ENCODE measurements at places on chromosomes 12 and 14.

- no peaks in the 10 kb centered on the region for H3K27me3 ChIP-seq
- H3K27ac ChIP-seq, result peak overlapping the region; percentile 89
- no peak overlapping the region for H3K4me3 ChIP-seq
- H3K4me1 ChIP-seq, result peaks cover 53% of the 10 kb centered on the region
- DNase-seq, result peak; percentile 81
These were observed 160.9 kb upstream of the EEA1 start for GRCh38 chr12:93089805-93090569.

GRCh38 chr12:93297032-93297431 lies 80.7 kb upstream of the NUDT4 start:
- no peaks in the 10 kb centered on the region for H3K36me3 ChIP-seq
- H3K27me3 ChIP-seq, result no peaks in the 10 kb centered on the region
- no peaks in the 10 kb centered on the region for H3K4me1 ChIP-seq
- no peak overlapping the region for H3K4me3 ChIP-seq

GRCh38 chr14:88137327-88137726 lies 132.4 kb downstream of the GPR65 start:
- H3K27ac ChIP-seq, result no peak overlapping the region
- no peak for DNase-seq
- no peaks in the 10 kb centered on the region for H3K4me1 ChIP-seq
- H3K36me3 ChIP-seq, result no peaks in the 10 kb centered on the region

GRCh38 chr14:104926619-104927431 lies 2.1 kb downstream of the PLD4 start:
- no peak overlapping the region for H3K4me3 ChIP-seq
- H3K27ac ChIP-seq, result no peak overlapping the region
- no peaks in the 10 kb centered on the region for H3K4me1 ChIP-seq

- no peak for DNase-seq
- H3K4me3 ChIP-seq, result no peak overlapping the region
- no peaks in the 10 kb centered on the region for H3K27me3 ChIP-seq
- peaks cover 26% of the 10 kb centered on the region for H3K4me1 ChIP-seq
- H3K36me3 ChIP-seq, result no peaks in the 10 kb centered on the region
These were observed 12.5 kb upstream of the IFT81 start for GRCh38 chr12:110111476-110112334.

DNA sequence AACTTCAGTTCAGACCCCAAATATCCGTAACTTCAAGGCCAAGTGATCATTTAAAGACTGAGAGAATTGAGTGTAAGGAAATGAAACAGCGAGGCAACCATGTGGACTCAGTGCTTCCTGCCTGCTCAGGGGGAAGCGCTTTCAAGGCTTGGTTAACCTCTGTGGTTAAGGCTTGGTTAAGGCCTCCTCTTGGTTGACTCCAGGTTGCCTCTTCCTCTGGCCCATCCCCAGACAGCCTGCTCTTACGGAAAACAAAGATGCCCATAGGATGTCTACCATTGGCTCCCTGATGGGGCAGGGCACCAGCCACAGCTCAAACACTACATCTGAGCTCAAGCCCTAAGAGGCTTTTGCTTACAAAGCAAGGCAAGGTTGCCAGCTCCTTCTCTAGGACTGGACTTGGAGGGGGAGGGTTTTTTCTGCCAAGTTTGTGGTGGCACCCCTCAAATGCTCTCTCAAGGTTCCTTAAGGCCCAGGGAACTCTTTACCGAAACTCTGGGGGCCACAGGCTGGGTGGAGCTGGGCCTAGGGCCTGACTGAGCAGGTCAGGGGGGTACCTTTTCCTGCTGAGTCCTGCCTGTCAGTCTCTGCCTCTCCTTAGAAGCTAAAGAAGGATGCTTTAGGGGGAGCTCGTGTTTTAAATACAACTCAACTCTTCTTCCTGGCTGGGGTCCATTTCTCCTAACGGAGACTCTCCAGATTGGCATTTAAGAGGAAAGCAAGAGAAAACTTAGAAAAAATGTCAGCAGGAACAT lies 13.7 kb downstream of the COL2A1 start:
- DNase-seq, result no peak
- peaks cover under 1% of the 10 kb centered on the region for H3K4me1 ChIP-seq
- H3K27ac ChIP-seq, result no peak overlapping the region
- H3K27me3 ChIP-seq, result no peaks in the 10 kb centered on the region
- no peaks in the 10 kb centered on the region for H3K36me3 ChIP-seq

DNA sequence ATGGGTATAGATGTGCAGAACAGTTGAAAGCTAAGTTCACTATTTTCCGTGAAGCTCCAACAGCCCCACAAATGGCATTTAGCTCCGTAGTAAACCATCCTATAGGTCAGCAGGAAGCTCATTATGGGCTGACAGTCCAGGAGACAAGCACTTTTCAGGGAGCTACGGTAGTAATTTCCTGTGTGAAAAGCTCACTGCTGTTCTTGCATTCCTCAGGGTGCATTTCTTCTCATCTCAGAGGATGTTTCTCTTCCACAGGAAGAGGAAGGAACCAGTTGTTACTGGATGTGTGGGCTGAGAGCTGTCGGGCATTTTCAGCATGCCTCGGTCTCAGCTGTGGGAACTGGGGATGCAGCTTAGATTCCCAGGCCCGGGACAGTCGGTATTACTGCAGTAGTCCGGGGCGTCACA lies 72.8 kb downstream of the GALNT4 start:
- no peak overlapping the region for H3K27ac ChIP-seq
- no peak for DNase-seq
- H3K27me3 ChIP-seq, result no peaks in the 10 kb centered on the region
- H3K4me3 ChIP-seq, result no peak overlapping the region
- H3K4me1 ChIP-seq, result peaks cover 13% of the 10 kb centered on the region

All from PC-3 (cell line).